ENCODE measurements at places on chromosomes 1 and 21.

DNA sequence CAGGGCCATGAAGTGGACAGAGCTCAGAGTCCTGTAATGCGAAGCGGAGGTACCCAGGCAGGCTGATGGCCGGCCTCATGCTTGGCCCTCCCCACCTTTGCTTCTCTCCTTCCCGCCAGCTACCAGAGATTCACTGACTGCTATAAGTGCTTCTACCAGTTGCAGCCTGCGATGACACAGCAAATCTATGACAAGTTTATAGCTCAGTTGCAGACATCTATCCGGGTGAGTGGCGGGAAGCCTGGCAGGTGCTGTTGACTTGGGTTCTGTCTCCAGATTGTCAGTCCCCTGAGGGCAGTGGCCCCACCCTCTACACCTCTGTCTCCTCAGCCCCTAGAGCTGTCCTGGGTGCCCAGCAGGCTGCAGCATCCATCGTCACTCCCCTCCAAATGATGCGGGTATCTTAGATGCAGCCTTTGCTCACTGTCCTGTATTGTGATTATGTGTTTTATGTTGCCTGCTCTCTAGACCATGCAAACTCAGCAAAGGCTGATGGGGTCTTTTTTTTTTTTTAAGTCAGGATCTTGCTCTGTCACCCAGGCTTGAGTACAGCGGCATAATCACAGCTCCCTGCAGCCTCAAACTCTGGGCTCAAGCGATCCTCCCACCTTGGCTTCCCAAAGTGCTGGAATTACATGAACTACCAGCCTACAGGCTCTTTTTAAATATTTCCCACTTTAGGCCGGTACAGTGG is 9.6 kb upstream of the BGLAP start:
- no peak for DNase-seq

GRCh38 chr1:205777994-205778393 is 2.7 kb upstream of the RAB29 start:
- DNase-seq = no peak

GRCh38 chr1:71964188-71964587 is 318.2 kb downstream of the NEGR1 start:
- no peak for DNase-seq

- DNase-seq = no peak
These were observed 41.6 kb upstream of the VWA5B1 start for GRCh38 chr1:20248971-20249612.

DNA sequence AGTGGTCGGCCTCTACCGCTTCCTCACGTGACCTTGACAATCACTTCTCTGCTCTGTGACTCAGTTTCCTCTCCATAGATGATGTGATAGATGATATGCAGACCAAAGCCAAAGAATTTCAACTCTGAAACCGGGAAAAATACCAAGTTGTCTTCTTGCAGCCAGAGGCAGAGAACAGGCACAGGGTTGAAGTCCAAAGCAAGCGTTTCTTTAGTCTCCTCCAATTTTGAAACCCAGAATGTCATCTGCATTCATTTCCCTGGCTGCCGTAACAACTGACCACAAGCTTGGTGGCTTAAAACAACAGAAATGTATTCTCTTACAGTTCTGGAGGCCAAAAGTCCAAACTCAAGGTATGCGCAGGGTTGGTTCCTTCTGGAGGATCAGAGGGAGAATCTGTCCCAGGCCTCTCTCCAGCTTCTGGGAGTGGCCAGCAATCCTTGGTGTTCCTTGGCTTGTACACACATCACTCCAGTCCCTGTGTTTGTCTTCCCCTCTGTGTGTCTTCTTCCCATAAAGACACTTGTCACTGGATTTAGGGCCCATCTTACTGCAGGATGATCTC is 30.3 kb upstream of the H6PD start:
- no peak for DNase-seq

DNA sequence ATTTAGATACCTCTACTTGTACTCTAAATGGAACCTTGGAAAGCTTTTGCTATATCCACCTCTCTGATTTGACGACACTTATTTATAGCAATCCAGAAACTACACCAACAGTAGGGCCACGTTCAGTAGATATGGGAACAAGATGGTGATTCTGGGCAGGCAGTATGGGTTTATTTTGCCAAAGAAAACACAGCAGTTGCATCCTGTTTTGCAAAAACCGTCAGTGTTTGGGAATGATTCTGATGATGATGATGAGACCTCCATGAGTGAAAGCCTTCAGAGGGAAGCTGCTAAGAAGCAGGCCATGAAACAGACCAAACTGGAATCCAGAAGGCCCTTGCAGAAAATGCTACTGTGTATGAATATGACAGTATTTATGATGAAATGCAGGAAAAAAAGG is 41.5 kb upstream of the NEXN start:
- DNase-seq = no peak

DNA sequence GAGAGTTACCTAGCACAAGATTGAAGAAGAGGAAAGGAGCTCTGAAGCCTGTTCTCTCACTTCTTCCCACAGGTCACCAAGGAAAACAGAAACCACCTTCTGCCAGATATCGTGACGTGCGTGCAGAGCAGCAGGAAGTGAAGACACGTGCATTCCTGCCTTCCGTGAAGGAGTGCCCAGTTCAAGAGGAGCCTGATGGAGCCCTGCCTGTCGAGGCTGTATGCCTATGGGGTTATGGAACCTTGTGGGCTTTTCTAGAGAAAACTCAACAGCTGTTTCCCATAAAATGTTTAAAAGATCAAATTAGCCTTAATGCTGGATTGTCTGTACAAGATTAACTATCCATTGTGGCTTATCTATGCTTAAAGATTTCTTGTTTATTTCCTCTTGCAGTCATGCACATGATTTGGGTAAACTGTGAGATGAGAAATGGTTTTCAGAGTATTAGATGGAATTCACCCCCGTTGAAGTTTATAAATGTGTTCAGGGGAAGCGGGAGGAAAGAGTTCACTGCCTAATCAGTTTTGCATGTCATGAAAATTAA is 27.8 kb downstream of the NTPCR start:
- DNase-seq = no peak

GRCh38 chr1:1540090-1540817 is at the start of gene TMEM240:
TMEM240 (minus strand) TSS chr1:1540624; CDS start chr1:1540346, 278 bp downstream.
- DNase-seq = no peak

DNA sequence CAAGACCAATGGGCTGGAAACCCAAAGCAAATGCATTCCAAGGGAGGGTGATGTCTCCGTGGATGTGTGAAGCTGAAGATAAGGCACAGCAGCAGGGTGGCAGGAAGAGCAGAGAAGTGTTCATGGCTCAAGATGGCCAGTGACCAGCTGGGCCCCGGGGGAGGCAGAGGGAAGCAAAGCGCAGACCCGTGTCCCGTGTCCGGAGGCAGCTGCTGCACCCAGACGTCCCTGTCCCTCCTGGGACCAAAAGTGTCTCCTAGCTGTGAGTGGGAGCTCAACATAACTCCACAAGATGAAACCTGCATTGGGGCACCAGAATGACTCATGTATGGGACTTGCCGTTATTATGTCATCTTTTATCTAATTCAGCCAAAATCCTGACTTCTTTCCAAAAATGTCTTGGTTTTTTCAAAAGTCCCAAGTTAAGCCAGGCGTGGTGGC is 118.2 kb downstream of the RIPK4 start:
- DNase-seq = no peak

DNA sequence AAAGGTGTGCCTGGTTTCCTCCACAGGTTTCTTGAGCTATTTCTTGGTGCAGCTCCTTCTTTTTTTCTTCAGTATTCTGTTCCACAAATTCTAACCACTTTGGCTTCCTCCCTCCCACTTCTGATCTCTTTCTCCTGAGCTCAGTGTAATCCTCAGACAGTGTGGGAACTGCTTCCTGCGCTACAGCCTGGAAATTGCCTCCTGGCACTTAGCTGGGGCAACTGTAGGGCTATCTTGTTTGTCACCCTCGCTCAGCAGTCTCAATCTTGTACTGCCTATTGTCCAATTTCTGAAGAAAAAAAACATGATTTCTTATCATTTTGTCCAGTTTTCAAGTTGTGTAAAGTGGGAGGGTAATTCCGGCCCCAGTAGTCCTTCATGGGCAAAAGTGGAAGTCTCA is 24.0 kb upstream of the GALNT2 start:
- no peak for DNase-seq

DNA sequence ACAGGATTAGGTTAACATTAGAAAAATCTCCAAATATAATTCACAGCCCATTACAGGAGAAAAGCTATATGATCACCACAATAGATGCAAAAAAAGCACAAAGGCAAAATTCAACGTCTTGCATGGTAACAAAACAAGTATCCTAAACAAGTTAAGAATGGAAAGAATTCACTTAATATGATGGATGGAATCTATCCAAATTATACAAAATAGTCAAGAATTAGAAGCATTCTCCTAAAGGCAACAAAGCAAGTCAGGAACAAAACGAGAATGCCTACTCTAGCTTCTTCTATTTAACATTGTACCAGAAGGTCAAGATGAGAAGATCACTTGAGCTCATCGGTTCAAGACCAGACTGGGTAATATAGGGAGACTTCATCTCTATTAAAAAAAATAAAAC is 442.8 kb downstream of the SETD4 start:
- no peak for DNase-seq

DNA sequence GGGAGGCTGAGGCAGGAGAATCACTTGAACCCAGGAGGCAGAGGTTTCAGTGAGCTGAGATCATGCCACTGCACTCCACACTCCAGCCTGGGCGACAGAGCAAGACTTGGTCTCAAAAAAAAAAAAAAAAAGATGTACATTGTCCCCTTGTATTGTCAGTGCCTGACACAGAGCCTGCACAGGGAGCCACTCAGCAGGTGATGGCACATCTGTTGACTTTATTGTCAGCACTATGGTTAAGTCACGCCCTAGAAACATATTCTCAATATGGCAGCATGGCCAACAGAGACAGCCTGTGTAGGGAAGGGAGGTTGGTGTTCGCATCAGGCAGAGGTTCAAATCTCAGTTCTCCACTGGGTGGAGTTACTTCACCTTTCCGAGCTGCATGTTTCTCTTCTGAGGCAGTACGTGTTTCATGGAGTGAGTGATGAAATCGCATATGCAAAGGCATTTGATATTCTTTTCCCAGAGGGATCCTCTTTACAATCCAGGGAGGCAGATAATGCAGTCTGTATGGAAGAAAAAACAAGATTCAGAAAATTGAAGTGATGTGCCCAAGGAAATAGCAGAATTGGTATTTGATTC is 20.6 kb downstream of the LAMC2 start:
- DNase-seq = no peak
